Activated CD4-positive, alpha-beta T cell treated with anti-CD3 and anti-CD28 coated beads, Interleukin-2, Interleukin-6, amounts not matched to agents 100 ng/mL and 50 ng/mL, durations not matched to agents 16 hours and 8 hours (primary cell): ENCODE measurements at places on chromosomes 2 and 18.

DNA sequence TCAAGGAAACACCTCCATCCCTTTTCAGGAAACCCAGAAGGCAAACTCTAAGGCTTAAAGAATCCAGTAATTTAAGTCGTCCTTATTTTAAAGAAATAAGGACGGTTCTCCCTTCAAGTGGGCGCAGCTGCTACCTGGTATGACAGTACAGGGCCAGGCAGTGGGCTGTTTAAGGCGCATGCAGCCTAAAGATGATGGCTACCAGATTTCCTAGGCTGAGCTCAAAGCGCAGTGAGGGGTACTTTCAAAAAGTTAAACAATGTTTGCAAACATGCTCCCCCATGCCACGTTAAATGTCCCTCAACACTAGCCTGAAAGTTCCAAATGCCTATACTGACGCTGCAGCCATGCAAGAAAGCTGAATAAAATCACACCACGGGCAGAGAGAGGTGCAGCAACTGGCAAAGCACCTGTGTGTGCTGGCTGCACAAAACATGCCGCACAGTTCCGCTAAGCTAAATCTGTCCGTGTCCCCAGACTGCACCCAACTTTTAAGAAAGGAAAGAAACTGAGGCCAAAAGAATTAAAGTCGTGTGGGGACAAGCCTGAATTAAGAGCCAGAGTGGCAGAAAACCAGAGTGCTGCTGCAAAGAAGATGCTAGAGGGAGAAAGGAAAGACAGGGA is 583 bp downstream of the HIBCH start:
- peak; percentile 30 for DNase-seq

DNA sequence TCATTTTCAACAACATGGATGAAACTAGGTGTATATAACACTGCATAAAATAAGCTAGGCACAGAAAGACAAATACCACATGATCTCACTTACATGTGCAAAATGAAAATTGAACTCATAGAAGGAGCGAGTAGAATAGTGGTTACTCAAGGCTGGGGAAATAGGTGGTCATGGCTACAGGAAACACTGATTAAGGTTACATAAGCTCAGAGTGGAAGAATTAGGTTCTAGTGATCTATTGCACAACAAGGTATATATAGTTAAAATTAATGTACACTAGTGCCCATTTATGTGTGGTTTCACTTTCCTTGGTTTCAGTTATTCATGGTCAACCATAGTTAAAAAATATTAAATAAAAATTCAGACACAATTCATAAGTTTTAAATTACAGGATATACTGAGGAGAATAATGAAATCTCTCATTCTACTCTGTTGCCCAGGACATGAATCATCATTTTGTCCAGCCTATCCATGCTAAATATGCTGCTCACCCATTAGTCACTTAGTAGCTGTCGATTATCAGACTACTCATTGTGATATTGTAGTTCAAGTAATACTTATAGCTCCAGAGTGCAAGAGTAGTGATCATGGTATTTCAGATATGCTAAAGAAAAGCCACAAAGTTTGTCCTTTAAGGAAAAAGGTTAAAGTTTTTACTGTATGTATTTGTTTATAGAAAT is 1530.9 kb upstream of the LRRTM1 start:
- DNase-seq, result no peak

DNA sequence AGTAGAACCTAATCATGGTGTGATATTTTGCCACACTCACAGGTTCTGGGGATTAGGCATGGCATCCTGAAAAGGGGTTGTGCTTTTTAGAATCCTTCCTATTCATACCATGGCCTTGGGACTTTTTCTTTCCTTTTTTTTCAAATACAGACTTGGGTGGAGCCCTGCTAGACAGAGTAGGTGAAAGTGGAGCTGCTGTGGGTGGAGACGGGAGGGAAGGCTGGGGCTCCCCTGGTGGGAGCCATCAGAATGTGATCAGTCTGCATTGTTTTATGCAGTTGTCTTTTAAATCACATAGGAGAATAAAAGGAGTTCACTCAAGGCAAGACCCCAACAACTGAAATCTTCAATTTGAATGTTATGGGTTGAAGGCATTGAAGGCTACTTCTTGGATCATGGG is 130.2 kb downstream of the VAPA start:
- no peak for DNase-seq

GRCh38 chr2:100588071-100588786 is 25.4 kb downstream of the PDCL3 start:
- DNase-seq, result peak; percentile 70
